ENCODE measurements at places on chromosomes 6 and 20. TPM values are rescaled to one million over a fixed set of nuclear protein-coding genes. Genes with fewer than 3 reads are reported as not detected.

Gene GABRR2
- total RNA-seq = 1.4 TPM

Gene MEP1A
- total RNA-seq = not detected

GRCh38 chr6:161163466-161164181, 110.2 kb downstream of the AGPAT4 start:
- no peak for DNase-seq
- peaks cover 4% of the 10 kb centered on the region for H3K4me1 ChIP-seq
- no peaks in the 10 kb centered on the region for H3K27me3 ChIP-seq
- H3K36me3 ChIP-seq = peaks cover 10% of the 10 kb centered on the region
- no peak overlapping the region for H3K27ac ChIP-seq

GRCh38 chr6:13671548-13672127, 40.0 kb downstream of the RANBP9 start:
- H3K27me3 ChIP-seq = no peaks in the 10 kb centered on the region
- peaks cover 20% of the 10 kb centered on the region for H3K36me3 ChIP-seq
- H3K4me3 ChIP-seq = no peak overlapping the region
- DNase-seq = no peak
- no peak overlapping the region for H3K27ac ChIP-seq

DNA sequence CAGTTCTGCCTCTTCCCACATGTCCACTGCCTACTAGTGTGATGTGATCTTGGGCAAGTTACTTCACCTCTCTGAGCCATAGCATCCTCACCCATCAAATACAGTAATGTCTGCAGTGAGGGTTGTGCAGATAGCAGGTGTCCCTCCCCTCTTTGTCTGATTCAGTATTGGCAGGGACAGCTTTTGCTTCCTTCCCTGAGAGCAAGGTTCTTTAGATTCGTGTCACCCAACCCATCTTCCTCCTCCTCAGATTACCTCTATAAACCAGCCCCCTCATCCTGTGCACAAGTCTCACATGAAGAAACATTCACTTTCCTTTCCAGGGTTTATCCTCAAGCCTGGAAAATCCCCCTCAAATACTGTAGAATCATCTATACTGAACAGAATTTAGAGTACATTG, 15.4 kb downstream of the ACTR5 start:
- peaks cover 92% of the 10 kb centered on the region for H3K36me3 ChIP-seq
- DNase-seq = no peak
- no peak overlapping the region for H3K27ac ChIP-seq
- H3K27me3 ChIP-seq = no peaks in the 10 kb centered on the region
- no peak overlapping the region for H3K4me3 ChIP-seq

GRCh38 chr6:128518434-128519131, 1.8 kb downstream of the PTPRK start:
- peak overlapping the region; percentile 61 for H3K4me3 ChIP-seq
- H3K4me1 ChIP-seq = peaks cover 21% of the 10 kb centered on the region
- no peaks in the 10 kb centered on the region for H3K36me3 ChIP-seq

DNA sequence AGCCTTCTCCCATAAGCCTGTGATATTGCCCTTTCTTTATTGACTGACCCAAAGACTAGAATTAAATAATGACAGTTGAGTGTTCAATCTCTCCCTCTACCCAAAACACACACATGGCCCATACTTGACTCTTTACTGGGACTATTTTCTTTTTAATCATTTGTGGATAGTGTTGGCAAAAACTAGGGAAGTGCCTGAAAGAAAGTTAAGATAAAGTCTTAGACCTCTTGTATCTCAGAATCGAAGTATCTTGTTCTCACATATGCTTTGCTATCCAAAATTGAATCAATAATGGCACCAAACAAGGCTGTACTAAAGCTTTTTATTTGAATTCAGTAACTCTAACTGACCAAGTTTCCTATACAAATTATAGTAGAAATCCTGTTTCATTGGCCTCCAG, 19.0 kb downstream of the TMEM244 start:
- no peaks in the 10 kb centered on the region for H3K4me1 ChIP-seq
- H3K36me3 ChIP-seq = no peaks in the 10 kb centered on the region
- no peak overlapping the region for H3K4me3 ChIP-seq
- DNase-seq = no peak
- H3K27me3 ChIP-seq = peaks cover 6% of the 10 kb centered on the region

DNA sequence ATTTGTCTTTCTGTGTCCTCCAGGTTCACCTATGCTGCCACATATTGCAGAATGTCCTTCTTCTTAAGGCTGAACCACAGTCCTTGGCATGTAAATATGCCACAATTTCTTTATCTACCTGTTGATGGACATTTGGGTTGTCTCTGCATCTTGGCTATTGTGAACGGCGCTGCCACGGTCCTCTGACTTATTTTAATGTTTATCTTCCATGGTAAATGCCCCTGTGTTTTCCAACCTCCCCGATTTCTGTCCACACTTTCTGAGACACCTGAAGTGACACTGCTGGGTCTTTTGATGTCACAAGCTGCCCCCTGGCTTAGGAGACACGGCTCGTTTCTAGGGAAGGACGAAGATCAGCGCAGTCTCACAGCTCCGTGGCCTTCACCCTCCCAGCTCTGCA, 128.3 kb upstream of the PDE10A start:
- no peak overlapping the region for H3K4me3 ChIP-seq
- peaks cover 6% of the 10 kb centered on the region for H3K4me1 ChIP-seq
- DNase-seq = no peak
- no peak overlapping the region for H3K27ac ChIP-seq

- DNase-seq = no peak
- no peaks in the 10 kb centered on the region for H3K4me1 ChIP-seq
- no peaks in the 10 kb centered on the region for H3K36me3 ChIP-seq
- no peak overlapping the region for H3K27ac ChIP-seq
- H3K27me3 ChIP-seq = no peaks in the 10 kb centered on the region
These were observed 517.0 kb upstream of the ID4 start for GRCh38 chr6:19320111-19320581.

Gene SLC22A2
- not detected for total RNA-seq

DNA sequence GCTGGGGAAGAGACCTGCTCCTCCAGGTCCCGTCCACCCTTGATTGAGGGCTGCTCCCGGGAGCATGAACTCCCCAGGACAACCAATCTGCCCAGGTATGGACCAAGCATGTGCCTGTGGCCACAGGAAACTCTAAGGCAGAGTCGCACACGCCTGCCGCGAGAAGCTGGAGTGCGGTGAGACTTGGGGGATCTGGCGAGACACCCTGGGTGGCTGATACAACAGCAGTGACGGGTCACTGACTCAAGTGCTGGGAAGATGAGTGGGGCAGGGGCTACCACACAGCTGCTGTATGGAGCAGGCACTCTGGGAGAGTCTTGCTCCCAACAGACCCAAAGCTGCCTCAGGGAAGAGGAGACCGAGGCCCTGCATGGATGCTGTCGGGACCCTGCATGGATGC, 40.1 kb downstream of the BFSP1 start:
- peaks cover 8% of the 10 kb centered on the region for H3K27me3 ChIP-seq
- no peak overlapping the region for H3K4me3 ChIP-seq
- no peak overlapping the region for H3K27ac ChIP-seq
- no peak for DNase-seq
- H3K36me3 ChIP-seq = no peaks in the 10 kb centered on the region

DNA sequence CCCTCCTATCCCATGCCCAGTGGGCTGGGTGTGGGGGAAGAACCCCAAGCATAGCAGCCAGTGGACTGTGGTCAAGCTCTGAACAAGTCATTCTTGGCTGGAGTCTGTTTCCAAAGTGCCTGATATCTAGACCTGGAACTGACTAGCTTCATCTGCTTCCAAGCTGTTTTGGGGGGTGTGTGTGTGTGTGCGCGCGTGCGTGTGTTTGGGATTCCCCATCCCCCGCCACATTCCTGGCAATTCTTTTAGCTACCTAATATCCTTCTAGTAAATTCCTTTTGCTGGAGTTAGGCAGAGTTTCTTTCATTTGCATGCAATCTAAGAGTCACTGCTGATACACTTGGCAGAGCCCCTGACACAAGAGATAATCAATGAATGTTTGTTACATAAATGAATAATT, 7.8 kb downstream of the PAK5 start:
- no peak overlapping the region for H3K4me3 ChIP-seq
- no peak overlapping the region for H3K27ac ChIP-seq
- no peaks in the 10 kb centered on the region for H3K36me3 ChIP-seq
- no peak for DNase-seq
- peaks cover under 1% of the 10 kb centered on the region for H3K27me3 ChIP-seq

Gene RAD21L1
- total RNA-seq = not detected

GRCh38 chr6:37316071-37316470, 37.7 kb upstream of the RNF8 start:
- peaks cover 40% of the 10 kb centered on the region for H3K36me3 ChIP-seq
- no peak overlapping the region for H3K27ac ChIP-seq
- DNase-seq = no peak

DNA sequence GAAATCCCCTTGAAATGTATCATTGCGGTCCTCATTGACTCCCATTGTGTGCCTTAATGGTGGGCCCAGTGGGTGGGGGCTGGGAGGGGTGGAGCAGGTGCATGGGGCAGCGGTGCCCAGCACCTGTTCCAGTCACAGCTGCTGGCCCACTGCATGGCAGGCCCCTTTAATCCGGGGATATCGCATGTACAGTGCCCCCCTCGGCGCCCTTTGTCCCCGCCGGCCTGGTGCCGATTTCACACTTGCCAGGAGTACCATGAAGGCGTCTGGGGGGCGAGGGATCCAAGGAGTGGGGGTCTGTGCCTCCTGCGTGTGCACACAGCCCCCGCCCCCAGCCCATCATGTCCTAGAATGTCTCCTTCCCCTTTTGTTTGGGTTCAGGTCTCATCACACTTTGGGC, 2.8 kb downstream of the SNAI1 start:
- H3K27me3 ChIP-seq = no peaks in the 10 kb centered on the region
- H3K4me3 ChIP-seq = no peak overlapping the region
- H3K27ac ChIP-seq = no peak overlapping the region
- peaks cover 20% of the 10 kb centered on the region for H3K4me1 ChIP-seq
- H3K36me3 ChIP-seq = no peaks in the 10 kb centered on the region

DNA sequence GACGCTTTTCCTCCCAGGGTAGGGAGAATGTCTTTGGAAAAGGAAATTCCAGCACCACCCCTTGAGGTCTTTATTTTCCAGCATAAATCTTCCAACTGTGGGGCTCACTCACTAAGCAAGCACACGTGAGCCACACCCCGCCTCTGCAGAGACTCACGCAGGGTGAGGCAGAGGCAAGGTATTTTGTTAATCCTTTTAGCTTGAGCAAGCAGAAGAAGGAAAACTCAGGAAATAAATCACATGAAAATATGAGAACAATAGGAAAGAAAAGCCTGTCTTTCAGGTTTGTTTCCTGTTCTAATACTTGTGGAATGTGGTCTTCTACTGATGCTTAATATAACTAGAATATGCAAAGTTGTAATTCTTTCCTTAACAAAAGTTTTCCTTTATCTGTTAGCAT, 4.1 kb upstream of the PHACTR2 start:
- H3K4me3 ChIP-seq = no peak overlapping the region
- H3K27me3 ChIP-seq = peaks cover 31% of the 10 kb centered on the region
- no peaks in the 10 kb centered on the region for H3K36me3 ChIP-seq
- DNase-seq = no peak
- H3K27ac ChIP-seq = no peak overlapping the region

Gene IL17A
- not detected for total RNA-seq

Gene TSPO2
- total RNA-seq = not detected

Gene MAPK13
- total RNA-seq = 22.7 TPM

GRCh38 chr20:2626853-2627541, 25.4 kb upstream of the NOP56 start:
- peaks cover 23% of the 10 kb centered on the region for H3K27me3 ChIP-seq
- H3K27ac ChIP-seq = no peak overlapping the region
- no peaks in the 10 kb centered on the region for H3K4me1 ChIP-seq
- H3K36me3 ChIP-seq = no peaks in the 10 kb centered on the region

GRCh38 chr6:16466800-16467553, 228.6 kb downstream of the GMPR start:
- no peaks in the 10 kb centered on the region for H3K36me3 ChIP-seq
- H3K27me3 ChIP-seq = no peaks in the 10 kb centered on the region
- DNase-seq = no peak
- peaks cover 28% of the 10 kb centered on the region for H3K4me1 ChIP-seq
- no peak overlapping the region for H3K4me3 ChIP-seq

Gene CRYBG1
- 33.6 TPM for total RNA-seq

GRCh38 chr6:137654365-137654981, 160.3 kb upstream of the OLIG3 start:
- H3K4me3 ChIP-seq = no peak overlapping the region
- peaks cover 1% of the 10 kb centered on the region for H3K36me3 ChIP-seq
- DNase-seq = no peak
- H3K4me1 ChIP-seq = no peaks in the 10 kb centered on the region
- peaks cover 8% of the 10 kb centered on the region for H3K27me3 ChIP-seq
- no peak overlapping the region for H3K27ac ChIP-seq

DNA sequence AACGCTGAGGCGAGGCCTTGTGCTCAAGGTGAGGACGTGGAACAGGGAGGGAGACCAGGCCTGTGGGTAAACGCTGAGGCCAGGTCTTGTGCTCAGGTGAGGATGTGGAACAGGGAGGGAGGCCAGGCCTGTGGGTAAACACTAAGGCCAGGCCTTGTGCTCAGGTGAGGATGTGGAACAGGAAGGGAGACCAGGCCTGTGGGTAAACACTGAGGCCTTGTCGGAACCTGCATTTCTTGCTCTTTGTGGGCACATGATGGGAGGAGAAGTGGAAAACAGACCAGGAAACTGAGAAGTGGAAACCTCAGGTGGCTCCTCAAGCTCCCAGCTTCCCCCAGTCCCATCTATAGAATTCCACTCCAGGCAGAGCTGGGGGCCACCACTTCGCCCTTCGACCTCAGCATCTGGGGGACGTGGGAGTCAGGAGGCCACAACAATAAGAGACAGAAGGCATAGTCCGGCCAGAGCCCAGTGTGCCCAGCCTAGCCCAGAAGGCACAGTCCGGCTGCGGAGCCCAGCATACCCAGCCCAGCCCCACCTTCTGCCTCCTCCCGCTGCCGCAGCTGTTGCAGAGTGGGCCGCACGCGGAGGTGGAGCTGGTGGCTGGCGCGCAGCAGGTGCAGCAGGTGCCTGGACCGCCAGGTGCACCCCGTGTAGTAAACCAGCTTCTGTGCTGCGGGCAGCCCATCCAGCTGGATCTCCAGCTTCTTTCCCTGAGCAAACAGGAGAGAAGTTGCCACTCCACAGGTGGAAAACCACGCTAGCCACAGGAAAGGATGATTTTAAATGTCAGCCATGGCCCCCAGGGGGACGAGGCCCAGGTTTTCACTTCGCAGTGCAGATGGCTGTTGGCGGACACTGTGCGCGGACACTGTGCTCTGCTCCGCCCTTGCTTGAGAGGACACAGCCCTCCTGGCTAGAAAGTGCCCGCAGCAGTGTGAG, 17.5 kb downstream of the FRMD1 start:
- no peak for DNase-seq
- no peaks in the 10 kb centered on the region for H3K36me3 ChIP-seq
- H3K27ac ChIP-seq = peak overlapping the region; percentile 20
- H3K4me3 ChIP-seq = no peak overlapping the region
- no peaks in the 10 kb centered on the region for H3K4me1 ChIP-seq
